ENCODE measurements at places on chromosomes 6 and 20.
A peak's percentile ranks its signal among the peaks of the same experiment; 100 is the strongest.

DNA sequence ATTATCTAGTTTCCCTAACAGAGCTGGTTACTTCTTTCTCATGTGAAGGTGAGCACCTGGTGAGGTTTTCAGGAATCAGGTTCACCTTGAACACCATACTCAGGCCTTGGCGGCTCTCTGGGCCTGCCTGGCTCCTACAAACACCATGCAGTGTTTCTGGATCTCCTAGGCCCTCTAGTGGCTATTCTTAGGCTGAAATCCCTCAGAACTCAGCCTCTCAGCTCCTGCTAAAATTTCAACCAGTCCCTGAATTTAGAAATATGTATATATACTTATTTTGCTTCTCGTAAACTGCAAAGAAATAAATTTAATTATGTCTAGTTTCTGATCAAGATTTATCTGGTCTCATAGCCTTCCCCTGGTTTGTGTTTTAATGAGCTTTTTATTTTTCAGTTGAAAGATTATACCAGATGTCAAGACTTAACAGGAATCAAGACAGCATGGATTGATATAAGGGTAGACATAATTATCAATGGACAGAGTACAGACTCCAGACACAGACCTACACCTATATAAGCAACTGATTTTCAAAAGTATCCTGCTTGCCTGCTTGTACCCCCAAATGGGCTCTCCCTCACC lies 55.9 kb downstream of the ANKEF1 start:
- DNase-seq, result peak; percentile 70

DNA sequence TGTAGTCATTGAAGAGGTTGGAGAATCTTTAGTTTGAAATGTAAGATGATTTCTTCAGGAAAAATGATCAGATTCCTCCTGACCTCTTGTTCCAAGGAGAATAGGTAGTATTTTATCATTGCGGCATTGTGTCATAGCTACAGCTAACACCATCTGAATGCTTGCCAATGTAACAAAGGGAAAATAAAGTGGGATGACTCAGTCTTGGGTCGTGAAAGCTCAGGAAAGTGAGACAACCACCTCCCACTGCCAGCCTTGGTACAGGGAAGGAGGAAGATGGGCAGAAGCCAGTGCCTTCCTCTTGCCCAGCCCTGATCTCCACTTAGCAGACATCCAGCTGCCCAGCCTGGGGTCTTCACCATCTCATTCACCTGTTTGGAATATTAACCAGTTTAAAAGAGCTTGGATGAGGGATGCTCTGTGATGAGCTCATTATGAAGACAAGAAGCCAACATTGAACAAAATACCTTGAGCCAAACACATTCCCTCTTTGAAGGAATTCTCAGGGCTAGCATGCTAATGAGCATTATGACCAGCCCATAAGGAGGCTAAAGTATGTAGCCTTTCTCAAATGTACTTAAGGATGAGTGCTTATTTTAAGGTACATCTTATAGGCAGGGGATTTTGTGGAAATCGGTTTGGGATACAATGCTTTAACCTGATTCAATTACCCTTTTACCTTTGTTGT lies 40.0 kb upstream of the APCDD1L start:
- no peak for DNase-seq

DNA sequence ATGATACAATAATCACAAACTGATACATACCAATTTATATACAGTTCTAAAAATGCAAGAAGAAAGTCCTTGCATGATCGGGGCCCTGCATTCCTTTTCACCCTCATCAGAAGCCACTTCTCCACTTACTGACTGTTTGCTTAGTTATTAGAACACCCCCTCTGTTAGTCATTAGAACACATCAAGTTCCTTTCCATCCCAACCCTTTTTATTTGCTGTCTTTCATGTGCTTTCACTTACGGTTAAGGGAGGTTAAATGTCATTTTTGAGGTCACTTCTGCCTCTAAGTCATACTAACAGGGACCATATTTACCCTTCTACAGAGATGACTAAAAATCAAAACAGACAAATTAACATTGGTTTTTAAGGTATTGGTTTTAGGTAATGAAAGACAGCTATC lies 149.1 kb downstream of the LMBRD1 start:
- no peak for DNase-seq

- DNase-seq, result no peak
Observed at GRCh38 chr20:11170025-11170424, 496.2 kb upstream of the JAG1 start.

DNA sequence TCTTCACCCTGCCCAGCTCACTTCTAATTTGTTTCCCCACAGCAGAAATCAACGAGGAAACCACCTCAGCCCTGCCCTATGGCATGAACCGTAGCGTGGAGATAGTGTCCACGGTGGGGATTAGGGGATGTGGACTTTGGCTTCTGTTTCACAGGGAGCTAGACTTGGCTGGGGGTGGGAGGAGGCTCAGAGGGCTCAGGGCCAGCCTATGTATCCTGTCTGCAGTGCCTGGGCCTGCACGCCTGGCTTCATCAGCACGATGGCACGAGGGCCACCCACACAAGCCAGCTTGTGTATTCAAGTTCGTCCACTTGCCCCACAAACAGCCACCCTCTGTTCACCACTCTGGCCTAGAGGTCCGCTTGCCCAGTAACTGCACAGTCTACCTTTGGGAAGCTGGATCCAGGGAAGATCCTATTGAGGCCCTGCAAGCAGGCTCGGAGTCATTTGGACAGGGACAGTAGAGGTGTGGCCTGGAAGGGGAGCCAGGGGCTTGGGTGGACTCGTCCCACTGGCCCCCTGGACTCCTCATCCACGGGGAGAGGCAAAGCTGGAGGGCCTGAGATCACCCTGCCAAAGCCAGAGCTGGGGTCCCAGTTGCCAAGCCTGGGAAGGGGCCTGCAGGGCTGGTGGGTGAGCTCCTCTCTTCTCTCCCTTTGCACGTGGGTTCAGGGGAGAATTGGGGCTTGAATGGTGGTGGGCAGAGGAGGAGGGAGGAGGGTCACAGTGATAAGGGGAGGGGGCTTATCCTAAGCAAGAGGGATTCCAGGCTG lies 38.0 kb upstream of the FAM83D start:
- DNase-seq, result no peak

GRCh38 chr6:166172546-166172945 lies 4.9 kb upstream of the TBXT start:
- no peak for DNase-seq

DNA sequence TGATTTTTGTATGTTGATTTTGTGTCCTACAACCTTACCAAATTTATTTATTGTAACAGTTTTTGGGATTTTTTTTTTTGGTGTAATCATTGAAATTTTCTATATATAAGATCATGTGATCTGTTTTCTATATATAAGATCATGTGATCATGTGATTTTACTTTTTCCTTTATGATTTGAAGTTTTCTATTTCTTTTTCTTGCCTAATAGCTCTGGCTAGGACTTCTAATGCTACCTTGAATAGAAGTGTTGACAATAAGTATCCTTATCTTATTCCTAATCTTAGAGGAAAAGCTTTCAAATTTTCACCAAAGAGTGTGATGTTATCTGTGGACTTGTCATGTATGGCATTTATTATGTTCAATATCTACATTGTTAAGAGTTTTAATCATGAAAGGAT lies 69.7 kb downstream of the TNFAIP3 start:
- no peak for DNase-seq

DNA sequence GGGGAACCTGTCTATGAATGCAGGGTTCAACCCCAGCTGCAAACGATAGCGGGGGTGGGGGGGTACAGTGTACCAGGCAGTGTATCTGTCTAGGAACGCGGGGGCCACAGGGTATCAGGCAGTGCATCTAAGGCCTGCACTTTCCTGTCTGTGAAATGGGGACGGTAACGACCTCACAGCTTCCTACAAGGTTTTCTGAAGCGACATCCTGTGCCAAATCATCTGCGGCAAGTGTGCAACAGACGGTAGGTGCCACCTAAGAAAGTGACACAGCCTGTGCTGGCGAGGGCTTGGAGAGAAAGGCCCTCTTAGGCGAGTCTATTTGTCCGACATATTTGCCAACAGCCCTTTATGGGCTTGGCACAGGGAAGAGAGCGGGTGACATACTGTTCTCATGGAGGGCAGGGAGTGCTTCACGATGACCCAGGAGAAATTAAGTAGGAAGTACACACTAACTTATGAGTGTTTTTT lies 3.8 kb downstream of the DIDO1 start:
- DNase-seq, result no peak

- no peak for DNase-seq
Observed at GRCh38 chr6:142841915-142842314, 103.1 kb downstream of the HIVEP2 start.

- no peak for DNase-seq
Observed at GRCh38 chr20:9576695-9577094, 62.3 kb downstream of the LAMP5 start.

DNA sequence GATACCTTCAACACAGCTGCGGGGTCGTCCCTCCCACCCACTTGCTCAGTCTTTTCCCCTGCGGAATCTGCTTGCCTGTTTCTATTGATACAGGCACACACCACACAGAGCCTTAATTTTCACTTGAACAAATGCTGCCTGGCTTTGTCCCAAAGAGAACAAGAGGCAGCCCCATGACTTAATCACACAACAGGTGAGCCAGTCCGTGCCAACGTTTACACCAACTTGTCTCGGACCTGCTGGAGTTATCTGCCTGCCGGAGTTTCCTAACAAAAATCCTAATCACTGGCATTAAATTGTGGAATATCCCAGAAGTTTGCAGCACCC lies 186.8 kb upstream of the RREB1 start:
- no peak for DNase-seq

- no peak for DNase-seq
Observed at GRCh38 chr20:32135983-32136515, 26.5 kb downstream of the TM9SF4 start.

DNA sequence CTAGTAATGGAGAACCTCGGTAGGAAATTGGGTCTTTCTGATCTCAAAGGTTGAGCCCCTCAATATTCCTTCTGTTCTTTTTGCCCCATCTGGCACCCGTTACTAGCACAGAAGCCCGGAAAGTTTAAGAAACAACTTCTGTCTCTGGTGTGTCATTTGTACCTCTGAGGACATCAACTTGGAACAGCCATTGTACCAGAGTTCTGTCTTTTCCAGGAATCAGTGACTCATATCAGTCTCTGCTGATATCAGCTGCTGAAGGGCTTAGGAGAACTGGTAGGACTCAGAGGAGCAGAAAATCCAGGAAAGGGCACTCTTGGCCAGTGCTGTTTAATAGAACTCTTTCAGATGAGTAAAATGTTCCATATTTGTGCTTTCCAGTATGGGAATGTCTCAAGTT lies 78.3 kb upstream of the CHD6 start:
- no peak for DNase-seq

GRCh38 chr6:74362391-74362790 lies 666.4 kb downstream of the CD109 start:
- no peak for DNase-seq

- DNase-seq, result no peak
Observed at GRCh38 chr20:57231951-57232428, 34.5 kb downstream of the BMP7 start.

- no peak for DNase-seq
Observed at GRCh38 chr6:69673298-69673697, 123.5 kb downstream of the LMBRD1 start.

DNA sequence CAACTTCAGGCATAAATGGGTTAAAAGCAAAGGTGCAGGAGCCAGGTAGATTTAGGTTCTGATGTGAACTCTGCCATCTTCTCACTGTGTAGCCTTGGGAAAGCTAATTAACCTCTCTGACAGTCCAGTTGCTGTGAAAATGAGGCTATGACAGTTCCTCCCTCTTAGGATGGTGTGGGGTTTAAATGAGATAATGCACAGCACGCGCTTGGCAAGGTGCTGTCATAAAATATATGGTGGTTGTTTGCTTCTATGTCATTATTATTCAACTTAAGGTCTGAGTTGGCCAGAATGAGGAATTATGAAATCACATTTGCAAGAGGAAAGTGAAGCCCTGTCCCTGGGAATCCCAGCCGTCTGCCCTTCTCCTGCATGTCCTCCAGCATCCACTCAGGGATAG lies 15.5 kb upstream of the BCAS1 start:
- DNase-seq, result no peak

- no peak for DNase-seq
Observed at GRCh38 chr6:144265390-144265789, 19.7 kb upstream of the UTRN start.

GRCh38 chr20:47258745-47259695 lies 97.5 kb downstream of the ZMYND8 start:
- DNase-seq, result no peak

GRCh38 chr6:137227871-137228302 lies 8.7 kb upstream of the IFNGR1 start:
- DNase-seq, result no peak

DNA sequence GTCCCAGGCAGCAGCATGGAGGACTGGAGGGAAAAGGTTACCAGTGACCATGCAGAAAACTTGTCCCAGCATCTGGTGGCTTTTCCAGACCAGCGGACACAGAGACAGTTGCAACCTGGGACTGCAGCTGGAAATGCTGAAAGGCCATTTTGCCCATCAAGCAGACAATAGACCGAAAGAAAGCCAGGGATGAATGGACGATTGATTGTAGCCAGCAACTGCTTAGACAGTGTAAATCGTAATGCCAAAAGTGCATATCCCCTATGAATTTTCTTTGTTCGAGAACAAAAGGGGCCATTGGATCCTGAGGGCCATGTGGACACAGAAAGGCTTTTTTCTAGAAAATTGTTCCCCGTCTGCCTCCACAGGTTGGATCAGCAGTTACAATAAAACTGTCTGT lies 115.7 kb downstream of the MBOAT1 start:
- DNase-seq, result no peak

DNA sequence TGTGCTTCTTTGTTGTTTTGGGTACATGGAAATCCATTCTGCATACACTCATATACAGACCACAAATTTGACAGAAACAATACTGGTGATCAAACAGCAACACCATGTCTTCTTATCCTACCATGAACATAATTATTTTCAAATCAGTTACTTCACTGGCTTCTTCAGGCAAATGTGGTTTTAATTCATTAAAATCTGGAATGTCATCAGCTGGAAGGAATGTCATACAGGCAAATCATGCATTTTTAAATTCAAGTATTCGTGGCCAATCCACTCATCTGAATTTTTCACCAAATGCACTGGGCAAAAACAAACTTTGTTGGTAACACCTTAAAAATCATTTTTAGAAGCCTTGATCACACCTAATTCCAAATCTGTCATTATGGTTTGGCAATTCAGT lies 59.3 kb downstream of the KIF6 start:
- DNase-seq, result no peak

DNA sequence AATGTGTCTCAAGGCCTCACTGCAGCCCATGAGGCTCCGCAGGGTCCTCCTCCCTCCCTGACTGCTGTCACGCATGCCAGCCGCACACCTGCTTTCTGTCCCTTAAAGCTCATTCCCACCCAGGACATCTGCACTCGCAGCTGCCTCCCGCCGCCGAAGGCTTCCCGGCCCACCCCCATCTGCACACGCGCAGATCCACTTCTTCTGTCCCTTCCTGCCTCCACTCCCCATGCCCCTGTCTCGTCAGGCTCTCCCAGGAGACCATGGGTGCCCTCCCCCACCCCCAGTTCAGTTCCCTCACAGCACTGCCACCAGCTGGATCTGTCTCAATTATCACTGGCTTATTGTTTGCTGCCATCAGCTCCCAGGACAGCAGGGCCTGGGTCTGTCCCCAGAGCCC lies 63.0 kb downstream of the RIPOR3 start:
- DNase-seq, result peak; percentile 92

All from NCI-H524 (cell line).